Ureter (tissue), 1 donor: ENCODE measurements at places on chromosomes 1 and 21. TPM values are rescaled to one million over a fixed set of nuclear protein-coding genes. Genes with fewer than 3 reads are reported as not detected.

- DNase-seq, result no peak
These were observed 15.9 kb downstream of the PDXK start for GRCh38 chr21:43734928-43735229.

Gene ZNF593OS
- total RNA-seq, result not detected

Gene LCE1E
- not detected for total RNA-seq

Gene RHD
- total RNA-seq, result not detected

Gene CCDC181
- total RNA-seq, result 1.9 TPM

Gene AADACL3
- not detected for total RNA-seq

- DNase-seq, result no peak
These were observed 666.7 kb upstream of the ADAMTS5 start for GRCh38 chr21:27633631-27634030.

GRCh38 chr1:11248169-11248568 lies 14.2 kb downstream of the MTOR start:
- no peak for DNase-seq

DNA sequence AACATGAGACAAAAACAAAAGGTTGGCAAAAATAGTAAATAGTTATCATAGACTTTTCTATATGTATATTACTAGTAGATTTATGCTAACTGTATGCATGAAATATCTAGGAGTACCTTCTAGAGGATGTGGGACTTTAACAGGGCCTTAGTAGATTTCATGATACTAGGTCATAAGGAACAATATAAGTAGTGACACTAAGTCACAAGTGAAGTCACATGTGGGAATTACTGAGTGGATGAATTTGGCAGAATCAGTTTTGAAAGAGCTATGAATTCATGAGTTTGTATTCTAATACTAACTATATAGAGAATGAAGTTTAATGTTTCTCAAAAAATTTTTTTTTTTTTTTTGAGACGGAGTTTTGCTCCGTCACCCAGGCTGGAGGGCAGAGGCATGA lies 53.1 kb upstream of the GPR25 start:
- no peak for DNase-seq

Gene EVI5
- total RNA-seq, result 37.7 TPM

- DNase-seq, result no peak
These were observed 11.2 kb upstream of the VSIG8 start for GRCh38 chr1:159873530-159874143.

Gene SYT14
- total RNA-seq, result 0.05 TPM

DNA sequence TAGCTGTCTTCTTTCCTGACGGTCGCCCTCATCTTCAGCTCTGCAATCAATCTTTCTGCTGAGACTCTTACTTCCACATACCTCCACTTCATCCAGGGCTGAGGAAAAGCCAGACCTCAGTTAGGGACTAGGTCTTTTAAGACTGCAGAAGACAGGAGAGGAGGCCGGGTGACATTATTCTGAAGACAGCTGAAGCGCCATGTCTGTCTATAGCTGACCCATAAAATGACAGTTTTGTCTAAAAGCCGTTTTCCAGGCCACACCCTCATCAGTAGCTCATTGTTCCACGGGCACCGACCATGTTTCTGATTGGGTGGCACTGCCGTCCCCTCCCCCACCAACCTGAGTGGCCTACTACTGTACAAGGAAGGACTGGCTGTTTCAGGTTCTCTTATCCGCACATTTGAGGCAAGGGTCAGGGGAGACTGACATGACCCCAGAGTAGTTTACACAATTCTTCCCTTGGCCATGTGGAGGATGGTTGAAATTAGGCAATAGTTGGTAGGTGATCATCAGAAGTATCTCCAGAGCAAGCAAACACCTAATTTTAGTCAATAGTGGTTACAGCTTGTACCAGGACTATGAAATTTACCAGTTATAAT lies at the start of gene ADCY10:
Gene ADCY10 (minus strand): TSS at position 240 of the 602 bp plus-strand sequence. CDS start 8,994 bp downstream, outside the sequence.
- no peak for DNase-seq

DNA sequence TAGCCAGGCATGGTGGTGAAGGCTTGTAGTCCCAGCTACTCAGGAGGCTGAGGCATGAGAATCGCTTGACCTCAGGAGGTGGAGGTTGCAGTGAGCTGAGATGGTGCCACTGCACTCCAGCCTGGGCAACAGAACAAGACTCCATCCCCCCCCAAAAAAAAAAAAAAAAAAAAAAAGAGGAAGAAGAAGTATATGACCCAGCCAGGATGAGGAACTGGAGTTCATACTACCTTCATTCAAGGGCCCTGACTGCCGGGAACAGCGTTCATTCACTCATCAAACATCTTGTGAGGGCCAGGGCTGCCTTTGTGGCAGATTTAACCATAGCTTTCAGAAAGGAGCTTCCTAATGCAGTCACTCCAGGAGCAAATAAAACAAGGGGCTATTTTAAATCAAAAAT lies 127.6 kb downstream of the MRPS6 start:
- no peak for DNase-seq

Gene CD84
- total RNA-seq, result 7.7 TPM

DNA sequence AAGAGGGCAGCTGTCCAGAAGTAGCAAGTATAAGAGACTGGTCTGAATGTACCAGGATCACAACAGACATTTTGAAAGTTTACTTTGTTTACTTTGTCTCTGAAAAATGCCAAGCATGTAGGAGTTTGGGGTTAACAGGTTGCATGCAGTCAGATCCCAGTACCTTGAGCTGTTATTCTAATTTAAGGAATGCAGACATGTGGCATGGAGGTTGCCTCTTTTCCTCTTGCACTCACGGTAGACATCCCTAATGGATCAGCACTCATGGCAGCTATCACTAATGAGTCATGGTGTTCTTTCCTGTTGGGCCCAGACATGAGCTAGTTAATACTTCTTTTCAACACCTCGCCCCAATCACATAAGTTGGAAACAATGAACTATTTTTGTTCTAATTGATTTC lies 67.3 kb downstream of the GADD45A start:
- no peak for DNase-seq

DNA sequence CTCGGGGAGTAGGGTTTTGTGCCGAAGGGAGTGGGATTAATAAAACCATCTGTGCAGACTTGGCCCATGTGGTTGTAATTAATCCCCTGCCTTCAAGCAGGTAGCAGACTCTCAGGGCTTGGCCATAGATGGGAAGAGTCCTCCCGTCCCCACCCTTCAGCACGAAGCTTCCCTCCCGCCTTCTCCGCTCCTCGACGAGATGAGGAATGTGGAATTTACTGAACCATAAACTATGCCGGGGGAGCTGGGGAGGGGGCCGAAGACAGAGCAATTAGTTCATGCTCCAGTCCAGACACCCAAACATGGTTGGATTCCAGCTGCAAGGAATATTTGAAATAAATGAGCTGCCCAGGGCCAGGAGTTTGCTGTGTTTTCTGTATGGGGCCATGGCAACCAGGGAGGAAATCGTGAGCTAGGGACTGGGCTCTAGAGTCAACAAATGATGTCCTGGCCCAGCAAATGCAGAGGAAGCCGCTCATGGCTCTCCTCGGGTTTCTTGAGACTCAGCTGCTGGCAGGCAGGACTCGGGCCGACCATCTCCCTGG lies 78.8 kb downstream of the SPSB1 start:
- peak; percentile 61 for DNase-seq

- no peak for DNase-seq
These were observed 42.0 kb downstream of the VPS26C start for GRCh38 chr21:37224861-37225839.

DNA sequence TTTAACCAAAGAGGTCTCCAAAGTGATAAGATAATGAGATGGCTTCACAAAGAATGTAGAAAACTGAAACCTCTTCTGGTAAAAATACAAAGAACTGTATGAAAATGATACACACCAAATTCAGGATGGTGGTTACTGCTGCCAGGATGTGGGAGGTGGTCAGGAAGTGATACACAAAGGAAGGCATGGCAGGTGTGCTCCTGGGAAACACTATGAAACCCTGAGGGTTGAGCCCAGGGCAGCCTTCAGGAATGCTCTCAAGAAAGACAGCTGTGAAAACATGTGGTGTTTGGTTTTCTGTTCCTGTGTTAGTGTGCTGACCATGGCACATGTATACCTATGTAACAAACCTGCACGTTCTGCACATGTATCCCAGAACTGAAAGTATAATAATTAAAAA lies 109.3 kb downstream of the NTNG1 start:
- DNase-seq, result no peak

Gene CD1B
- total RNA-seq, result not detected

Gene CNKSR1
- 40.6 TPM for total RNA-seq

GRCh38 chr1:35030338-35030737 lies 1.4 kb downstream of the ZMYM6 start:
- DNase-seq, result no peak

DNA sequence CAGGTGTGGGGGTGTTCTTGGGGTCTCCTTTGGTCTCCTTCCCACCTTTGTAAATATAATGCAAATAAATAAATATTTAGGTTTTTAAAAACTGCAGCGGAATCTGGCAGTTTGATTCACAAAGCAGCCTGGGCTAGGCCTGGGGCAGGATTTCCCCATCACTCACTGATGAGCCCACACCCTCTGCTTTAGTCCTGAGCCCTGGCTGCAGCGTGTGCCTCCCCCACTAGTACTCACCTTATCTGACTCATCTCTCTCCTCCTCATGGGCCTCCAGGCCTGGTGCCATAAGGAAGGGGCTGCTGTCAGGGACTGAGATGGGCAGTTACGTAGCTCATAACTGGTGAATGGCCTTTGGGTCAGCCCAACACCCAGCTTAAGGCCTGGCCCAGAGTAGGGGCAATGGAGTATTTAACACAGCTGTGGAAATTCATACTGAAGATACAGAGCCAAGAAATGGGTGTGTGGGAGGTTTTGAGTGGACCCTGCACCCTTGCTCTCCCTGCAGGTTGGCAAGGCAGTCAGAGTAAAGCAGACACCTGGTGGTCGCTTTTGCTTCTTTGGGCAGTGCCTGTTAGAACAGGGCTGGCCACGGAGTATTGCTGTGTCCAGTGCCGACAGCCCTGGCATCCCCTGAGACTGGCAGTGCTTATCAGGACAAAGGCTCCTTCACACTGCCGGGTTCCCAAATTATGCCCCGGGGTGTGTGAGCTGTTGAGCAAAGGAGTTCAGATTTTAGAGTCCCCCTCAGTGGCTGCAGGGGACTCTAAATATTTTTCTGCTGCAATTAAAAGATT lies 39.7 kb downstream of the AZIN2 start:
- DNase-seq, result peak; percentile 29

Gene GBP7
- total RNA-seq, result not detected

Gene FCER1A
- total RNA-seq, result 0.99 TPM

Gene PODN
- 20.9 TPM for total RNA-seq

GRCh38 chr21:36704958-36705678 lies 6.2 kb downstream of the SIM2 start:
- no peak for DNase-seq

DNA sequence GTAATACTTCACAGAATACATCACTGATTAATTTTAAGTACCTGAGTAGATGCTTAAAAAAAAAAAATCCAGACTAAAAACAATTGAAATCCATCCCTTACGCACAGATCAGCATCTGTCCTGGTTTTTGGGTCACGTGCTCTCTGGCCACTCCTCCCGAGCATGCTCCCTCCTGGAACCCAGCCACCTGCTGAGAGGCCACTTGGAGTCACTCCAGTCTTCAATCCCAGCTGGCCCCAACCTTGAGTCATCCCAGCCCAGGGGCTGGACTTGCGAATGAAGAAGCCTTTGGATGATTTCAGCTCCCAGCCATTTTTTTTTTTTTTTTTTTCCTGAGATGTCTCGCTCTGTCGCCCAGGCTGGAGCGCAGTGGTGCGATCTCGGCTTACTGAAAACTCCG lies 8.9 kb downstream of the MAP1LC3C start:
- peak; percentile 77 for DNase-seq

Gene NTMT2
- not detected for total RNA-seq

Gene MEGF6
- 22.2 TPM for total RNA-seq

DNA sequence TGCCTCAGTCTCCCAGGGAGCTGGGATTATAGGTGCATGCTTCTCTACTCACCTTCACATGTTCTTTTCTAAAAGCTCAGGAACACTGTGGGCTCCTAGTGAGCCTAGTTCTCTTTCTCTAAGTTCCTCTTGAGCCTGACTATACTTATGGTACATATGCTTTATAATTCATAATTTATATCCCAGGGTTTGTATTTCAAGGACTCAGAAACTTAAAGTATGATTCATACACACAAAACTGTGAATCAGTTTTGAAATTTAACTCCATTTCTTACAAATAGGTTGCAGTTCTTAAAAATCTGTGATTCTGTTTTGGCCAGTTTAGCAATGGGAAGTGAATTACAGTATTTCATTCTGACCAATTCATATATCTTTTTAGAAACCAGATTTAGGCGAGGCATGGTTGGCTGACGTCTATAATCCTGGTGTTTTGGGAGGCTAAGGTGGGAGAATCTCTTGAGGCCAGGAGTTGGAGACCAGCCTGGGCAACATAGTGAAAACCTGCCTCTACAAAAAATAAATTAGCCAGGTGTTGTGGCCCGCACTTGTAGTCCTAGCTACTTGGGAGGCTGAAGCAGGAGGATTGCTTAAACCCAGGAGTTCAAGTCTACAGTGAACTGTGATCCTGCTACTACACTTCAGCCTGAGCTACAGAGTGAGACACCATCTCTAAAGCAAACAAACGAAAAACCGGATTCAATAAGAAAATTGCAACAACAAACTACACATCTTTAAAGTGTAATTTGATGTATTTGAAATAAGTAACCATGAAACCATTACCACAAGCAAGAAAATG lies 15.6 kb downstream of the RASAL2 start:
- DNase-seq, result no peak

GRCh38 chr1:34290831-34291230 lies 114.1 kb downstream of the C1orf94 start:
- DNase-seq, result no peak

- DNase-seq, result no peak
These were observed 25.8 kb downstream of the COL18A1 start for GRCh38 chr21:45430521-45431501.

DNA sequence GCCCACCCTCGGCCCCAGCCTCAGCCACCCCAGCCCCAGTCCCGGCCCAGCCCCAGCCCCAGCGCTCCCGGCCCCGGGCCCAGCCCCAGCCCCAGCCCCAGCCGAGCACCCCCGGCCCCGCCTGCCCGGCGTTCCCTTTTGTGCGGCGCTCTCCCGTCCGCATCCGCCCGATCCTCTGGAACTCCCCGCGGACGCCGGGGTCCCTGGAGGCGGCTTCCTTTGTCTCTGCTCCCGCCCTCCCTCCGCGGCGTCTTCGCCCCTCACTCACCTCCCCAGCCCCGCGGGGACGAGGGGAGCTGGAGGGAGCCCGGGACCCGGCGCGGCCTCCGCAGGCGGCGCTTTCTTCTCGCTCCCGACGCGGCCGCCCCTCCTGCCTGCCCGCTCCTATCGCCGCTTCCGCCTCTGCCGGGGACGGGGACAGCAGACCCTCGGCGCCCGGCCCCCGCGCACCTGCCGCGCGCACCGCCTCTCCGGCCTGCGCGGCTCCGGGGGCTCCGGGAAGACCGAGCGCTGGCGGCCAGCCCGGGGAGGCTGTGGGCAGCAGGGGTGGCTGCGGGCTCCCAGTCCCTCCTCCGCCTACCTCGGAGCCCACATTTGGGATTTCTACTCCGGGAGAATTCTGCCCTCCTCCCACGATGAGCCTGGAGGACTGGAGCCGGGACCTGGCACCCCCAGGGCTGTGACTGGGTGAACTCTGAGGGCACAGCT lies 14.0 kb downstream of the AGRN start:
- no peak for DNase-seq

DNA sequence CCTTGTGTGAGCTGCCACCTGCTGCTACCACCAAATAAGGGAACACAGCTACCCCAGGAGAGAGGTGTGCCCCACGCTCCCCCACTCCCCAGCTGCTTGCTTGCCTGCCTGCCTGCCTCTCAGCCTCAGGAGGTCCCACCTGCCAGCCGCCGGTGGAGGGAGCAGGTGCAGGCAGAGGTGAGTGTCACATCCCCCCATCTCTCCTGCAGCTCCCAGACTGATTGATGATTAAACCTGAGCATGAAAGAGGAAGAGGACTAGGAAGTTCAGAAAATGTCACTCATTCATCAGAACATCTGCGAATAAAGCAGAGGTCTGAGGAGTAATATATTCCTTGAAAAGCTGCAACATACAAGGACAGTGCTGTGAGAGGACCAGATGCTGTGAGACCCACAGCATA lies 58.6 kb upstream of the HIVEP3 start:
- no peak for DNase-seq

Gene MEX3A
- 1.2 TPM for total RNA-seq
